AG04450 (cell line): ENCODE measurements at places on chromosomes 3 and 15. TPM values are rescaled to one million over a fixed set of nuclear protein-coding genes. Genes with fewer than 3 reads are reported as not detected.

CSTA gene
- 0.58 and 1.0 TPM in 2 replicates for polyA plus RNA-seq

PARP15 gene
- polyA plus RNA-seq, result 0.09 and 0.22 TPM in 2 replicates

EPHB3 gene
- polyA plus RNA-seq, result 1.9 TPM in 2 replicates

SLC12A1 gene
- not detected in 2 replicates for polyA plus RNA-seq

ZNF80 gene
- polyA plus RNA-seq, result not detected in 2 replicates

GORASP1 gene
- 43.7 and 47.6 TPM in 2 replicates for polyA plus RNA-seq

KLHL6 gene
- polyA plus RNA-seq, result not detected in 2 replicates

MINAR1 gene
- 0.76 and 1.0 TPM in 2 replicates for polyA plus RNA-seq

IL20RB gene
- 2.1 and 2.5 TPM in 2 replicates for polyA plus RNA-seq

- DNase-seq, result peak; percentile 98
Observed at GRCh38 chr15:62896969-62897486, 145.5 kb upstream of the TPM1 start.

DNA sequence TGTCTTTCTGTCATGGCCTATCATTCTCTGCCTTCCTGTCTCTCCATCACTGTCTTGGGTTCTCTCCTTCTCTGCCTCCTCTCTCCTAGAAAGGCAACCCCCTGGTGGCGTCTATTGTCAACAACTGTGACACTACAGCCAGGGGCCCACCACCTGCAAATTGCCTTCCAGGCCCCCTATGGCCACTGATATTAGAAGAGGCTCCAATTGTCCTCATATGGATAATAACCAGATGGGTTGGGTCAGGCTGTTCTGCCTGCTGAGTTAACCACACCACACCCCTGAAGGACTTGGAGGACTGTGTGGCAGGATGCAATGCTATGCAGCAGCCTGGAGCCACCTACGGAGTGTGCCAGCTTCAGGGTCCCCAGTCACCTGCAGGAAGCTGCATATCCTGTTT, 665.0 kb downstream of the NTRK3 start:
- no peak for DNase-seq

DNA sequence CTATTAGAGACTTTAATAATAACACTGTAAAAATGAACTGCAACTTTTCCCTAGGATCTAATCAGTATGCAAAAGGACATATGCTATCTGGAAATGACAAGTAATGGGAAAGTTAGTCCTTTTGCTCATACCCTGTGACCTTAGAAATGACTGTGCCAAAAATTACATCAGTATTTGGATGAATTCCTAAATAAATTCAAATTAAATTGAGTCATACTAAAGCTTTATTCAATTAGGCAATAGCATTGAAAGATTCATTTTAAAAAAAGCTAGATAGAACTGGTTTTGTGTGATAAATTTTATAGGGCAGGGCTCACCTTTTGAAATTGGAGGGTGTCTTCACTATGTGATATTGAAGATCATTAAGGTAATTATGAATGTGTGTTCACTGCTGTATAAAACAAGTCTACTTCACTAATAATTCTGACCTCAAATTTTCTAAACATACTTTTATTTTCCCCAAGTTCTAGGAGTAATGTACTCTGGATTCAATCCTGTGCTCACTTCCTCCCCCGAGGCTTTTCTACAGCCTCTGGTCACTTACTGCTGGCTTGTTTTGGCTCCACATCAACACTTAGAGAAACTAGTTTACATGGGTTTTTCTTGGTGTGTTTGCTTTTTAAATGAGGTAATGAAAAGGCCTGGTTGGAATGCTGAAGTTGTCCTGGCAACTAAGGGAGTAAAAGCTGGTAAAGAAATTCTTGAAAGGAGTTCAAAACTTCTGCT, 44.4 kb upstream of the SPTSSB start:
- peak; percentile 61 for DNase-seq

DNA sequence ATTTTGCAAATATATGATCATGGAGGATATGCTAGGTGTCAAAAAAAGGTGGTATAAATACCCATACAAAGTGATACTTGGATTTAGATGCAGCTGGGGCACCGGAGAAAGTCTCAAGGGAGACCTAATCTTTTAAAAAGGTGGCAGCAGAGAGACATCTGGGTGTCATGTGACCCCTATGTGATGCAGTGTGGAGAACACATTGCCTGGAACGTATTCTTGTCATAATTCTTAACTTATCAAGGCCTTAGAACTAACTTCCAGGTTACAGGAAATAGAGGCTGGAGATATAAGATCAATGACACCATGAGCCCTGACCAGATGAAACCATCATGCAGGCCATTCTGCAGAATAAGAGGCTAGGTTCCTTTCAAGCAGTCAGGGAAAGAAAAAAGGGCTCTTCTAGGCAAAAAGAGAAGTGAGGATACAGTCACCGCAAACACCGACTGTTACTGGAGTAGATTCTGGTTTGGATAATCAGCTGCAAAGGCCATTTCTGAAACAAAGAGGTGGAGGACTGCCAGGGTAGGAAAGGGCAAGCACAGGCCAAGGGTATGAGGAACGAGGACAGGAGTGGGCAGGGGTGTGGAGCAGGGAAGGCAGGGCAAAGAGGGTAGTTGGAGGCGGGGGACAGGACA, 100.6 kb downstream of the OXNAD1 start:
- DNase-seq, result no peak

DNA sequence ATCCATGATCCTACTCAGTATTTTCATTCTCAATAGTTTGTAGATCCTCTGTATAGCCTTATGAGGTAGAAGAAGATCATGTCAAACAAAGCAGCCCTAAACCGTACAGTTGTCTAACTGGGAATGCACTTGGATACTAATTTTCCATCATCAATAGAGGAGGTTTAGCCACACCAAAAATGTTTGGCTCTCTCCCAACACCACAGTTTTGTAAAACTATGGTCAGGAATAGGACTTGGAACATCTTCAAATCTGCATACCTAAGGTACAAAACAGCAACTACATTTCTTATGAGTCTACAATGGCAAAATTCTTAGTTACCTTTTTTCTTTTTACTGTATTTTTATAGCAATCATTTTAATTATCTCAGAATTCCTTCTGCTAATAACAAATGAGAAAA, 1001.6 kb downstream of the ROBO2 start:
- DNase-seq, result no peak

GRCh38 chr15:50109076-50109987, 9.7 kb downstream of the ATP8B4 start:
- DNase-seq, result no peak

DNA sequence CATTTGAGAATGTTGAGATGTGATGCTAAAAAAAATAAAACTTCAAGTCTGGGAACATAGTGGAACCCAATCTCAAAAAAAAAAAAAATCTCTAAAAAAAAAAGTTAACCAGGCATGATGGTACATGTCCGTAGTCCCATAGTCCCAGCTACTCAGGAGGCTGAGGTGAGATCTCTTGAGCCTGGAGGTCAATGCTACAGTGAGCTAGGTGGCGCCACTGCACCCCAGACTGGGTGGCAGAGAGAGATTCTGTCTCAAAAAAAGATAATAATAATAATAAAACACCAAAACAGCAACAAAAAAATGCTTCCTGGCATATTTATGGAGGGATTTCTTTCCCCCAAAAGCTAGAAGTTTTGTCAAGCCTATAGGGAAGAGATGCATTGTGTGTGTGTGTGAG, 361.6 kb downstream of the ROBO1 start:
- DNase-seq, result no peak

- DNase-seq, result peak; percentile 84
Observed at GRCh38 chr3:169085827-169086226, 577.7 kb downstream of the MECOM start.

DNA sequence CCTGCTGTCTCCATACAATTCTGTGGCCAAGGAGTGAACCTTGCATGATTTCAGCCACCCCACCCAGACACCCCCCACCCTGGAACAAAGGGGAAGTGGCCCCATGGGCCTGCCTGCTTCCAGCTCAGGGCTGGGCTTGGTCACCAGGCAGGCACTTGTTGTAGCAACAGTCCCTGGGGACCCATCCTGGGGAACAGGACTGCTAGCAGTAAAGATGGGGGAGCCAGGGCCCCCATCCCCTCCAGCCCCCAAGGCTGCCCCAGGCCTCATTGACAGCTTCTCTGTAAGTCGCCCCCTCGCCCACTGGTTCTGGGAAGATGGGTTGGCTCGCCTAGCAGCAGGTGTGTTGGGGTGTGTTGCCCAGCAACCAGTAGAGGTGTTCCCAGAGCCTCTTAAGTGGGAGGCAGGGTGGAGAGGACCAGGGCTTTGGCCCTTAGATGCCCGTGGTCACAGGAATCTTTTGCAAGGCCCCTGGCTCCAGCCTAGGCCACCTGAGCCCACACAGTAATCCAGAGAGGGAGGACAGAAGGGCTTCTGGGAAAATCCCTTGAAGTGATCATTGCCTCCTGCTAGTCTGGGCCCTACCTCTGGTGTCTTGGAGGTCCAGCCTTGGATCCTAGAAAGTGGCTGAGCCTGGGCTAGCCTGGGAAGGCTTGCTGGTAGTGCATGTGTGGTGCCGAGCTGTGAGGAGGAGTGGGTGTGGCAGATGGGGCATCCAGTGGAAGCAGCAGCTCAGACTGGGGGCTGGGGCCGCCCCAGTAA, 48.9 kb downstream of the CYP11A1 start:
- no peak for DNase-seq

GRCh38 chr15:75229191-75230015, 27.7 kb downstream of the C15orf39 start:
- DNase-seq, result no peak

DNA sequence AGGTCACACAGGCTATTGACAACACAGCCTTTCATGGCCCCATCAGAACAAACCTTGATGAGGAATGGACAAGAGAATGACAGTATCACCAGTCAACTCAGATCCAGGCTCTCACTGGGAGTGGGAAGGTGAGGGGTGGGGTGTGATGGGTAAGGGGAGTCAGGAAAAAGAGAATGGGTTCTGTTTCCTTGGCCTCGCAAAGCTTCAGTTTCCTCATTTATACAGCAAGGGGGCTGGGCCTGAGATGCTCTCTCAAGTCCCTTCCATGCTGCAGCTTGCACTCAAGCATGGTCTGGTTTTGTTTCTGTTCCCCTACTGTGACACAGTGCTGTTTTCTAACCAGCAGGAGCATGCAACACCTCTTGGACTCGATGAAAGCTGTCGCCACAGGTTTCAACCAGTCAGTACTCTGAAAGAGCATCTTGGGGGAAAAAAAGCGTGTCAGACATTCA, 65.7 kb upstream of the IL12A start:
- no peak for DNase-seq

DNA sequence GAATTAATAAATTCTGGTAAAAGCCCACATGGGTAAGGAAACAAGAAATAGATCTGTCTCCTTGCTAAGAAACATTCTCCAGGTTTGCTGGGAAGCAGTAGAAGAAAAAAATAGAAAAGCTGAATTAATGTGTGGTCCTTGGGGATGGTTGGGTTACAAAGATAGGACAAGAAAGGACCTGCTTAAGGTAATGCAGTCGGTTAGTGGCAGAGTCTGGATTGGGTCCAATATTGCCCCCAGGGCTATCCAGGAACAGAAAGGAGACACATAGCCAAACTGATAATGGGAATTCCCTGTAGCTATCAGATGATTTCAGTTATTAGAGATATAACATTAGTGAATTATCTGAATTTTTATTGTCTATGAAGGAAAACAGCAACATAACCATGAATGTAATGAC, 584.3 kb downstream of the ROBO1 start:
- no peak for DNase-seq

- no peak for DNase-seq
Observed at GRCh38 chr15:26394801-26395200, 378.1 kb downstream of the GABRB3 start.

DNA sequence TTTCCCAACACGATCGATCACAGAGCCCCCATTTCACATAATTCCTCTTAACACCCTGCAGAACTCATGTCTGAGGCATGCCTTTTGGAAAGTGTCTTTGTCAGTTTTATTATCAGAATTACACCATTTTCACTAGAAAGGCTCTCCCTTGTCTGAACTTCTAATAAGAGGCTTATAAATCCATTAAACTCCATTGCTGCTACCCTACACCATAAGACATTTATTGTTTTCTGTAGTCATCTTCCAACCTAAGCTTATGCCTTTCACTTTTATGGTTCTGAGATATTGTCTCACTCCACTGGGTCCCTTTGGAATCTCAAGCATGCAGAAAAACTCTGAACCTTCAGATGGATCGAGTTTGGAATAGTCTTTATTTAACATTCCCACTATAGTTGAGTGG, 50.2 kb upstream of the TPM1 start:
- DNase-seq, result no peak

DNA sequence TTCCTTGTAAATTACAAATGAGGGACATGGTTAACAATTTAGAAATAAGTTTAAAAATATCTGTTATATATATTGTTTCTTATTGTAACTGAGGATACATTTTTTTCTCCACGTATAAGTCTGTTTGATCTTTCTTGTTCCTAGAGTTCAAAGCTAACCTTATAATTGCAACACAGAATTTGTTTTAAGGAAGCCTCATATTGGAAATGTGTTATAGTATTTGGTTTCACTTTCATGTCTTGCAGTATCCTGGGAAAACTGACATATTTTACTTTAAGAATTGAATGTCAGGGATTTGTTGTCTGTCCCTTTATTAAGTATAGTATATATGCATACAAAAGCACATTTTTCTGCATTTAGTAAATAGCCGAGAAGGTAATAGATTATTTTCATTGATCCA, 23.5 kb upstream of the NIT2 start:
- DNase-seq, result no peak

DNA sequence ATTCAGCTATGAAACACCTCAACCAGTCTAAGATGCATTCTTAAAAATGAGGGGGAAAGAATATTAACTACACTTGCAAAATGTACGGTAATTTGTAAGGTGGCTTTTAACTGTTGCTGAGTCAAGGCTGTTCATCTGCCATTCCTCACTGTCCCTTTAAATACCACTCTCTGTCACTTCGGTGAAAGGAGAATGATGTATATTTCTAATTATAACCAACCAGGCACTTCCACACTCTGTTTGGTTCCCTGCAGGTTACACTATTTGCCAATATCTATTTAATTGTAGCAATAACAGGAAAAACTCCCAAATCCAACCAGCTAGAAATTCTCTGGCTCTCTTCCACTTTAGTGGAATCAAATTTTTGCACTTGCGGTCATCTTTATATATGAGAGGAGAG, 70.5 kb upstream of the SLCO3A1 start:
- no peak for DNase-seq

DNA sequence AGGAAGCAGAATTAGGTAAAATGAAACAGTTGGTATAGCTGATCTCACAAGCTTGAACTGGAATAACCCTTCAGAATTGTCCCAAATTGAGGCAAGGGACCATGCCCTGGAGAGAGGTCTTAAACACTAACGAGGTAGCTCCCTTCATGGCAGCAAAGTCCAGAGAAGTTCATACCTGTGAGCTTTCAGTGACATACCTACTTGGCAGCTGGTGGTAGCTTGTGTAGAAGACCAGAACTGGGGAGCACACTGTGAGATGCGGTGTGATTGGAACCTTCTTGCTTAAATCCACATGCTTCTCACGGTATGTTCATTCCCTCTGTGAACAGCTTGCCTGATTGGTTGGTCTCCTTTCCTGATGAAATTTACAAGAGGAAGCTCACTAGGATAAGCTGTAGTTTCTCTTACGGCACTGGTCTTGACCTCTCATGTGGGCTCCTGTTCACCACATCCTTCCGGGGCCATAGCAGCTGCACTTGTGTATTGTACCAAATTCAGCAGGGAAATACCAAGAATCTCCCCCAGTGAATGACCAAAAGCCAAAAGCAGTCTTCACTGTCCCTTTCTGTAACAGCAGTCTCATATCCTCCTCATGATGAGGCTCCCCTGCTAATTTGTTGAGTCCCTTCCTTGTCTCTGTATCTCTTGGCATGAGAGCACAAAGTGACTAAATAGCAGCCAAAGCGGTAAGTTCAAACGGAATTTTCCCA, 483.7 kb upstream of the FRG2C start:
- no peak for DNase-seq
